GM12878 (cell line): ENCODE measurements at places on chromosomes 1 and 21. TPM values are rescaled to one million over a fixed set of nuclear protein-coding genes. Genes with fewer than 3 reads are reported as not detected.

The SYNJ1 gene
- total RNA-seq, result 5.3 and 6.3 TPM in 2 replicates

The PLPPR4 gene
- total RNA-seq, result not detected in 2 replicates

The RGS8 gene
- total RNA-seq, result 0.31 and 0.35 TPM in 2 replicates

The MAP3K21 gene
- total RNA-seq, result 0.21 TPM in 2 replicates

DNA sequence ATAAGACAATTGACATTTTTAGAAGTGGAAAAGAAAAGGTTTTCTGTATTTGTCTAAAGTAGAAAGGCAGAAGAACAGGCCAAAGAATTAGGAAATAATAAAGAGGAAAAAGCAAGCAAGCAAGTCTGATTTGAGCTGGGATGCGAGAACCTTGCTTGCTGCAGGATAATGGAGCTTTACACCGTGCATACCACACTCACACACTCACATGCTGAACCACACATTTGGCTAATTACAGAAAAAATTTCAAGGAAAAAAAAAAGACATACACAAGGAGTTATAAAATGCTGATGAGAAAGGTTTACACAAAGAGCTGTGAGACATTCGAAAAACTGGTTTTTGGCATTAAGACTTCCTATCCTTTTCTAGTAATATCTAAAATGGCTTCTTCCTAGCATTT, 593.9 kb downstream of the KIF26B start:
- no peak for DNase-seq

GRCh38 chr1:6464514-6464836, 1.5 kb downstream of the TNFRSF25 start:
- DNase-seq, result no peak

DNA sequence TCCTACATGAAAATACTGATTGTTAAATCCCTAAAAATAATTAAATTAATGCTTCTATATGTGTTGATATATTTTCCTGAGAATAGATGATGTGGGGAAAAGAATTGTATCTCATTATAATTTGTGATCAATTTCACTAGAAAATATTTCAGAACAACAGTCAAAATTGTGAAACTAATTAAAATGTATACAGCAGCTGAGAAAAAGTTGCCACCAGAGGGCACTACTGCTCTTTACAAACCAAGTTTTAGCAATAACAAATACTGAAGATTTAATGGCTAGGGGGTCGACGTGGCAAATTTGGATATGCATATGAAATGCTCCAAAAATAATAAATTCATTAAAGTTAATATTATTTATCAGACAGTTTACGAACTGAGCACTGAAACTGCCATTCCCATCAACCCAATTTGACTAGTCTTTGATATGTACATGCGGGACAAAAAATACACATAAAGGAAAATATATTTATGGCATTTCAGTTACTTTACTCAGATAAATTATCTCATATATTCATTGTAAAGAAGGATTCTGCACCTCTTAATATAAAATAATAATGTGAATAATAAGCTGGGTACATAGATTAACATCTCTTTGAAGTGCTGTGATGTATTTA, 96.3 kb upstream of the TMPRSS15 start:
- no peak for DNase-seq
